ENCODE measurements at places on chromosomes 3 and 15.
A peak's percentile ranks its signal among the peaks of the same experiment; 100 is the strongest.

- DNase-seq, result no peak
Observed at GRCh38 chr3:33111581-33111980, 2.2 kb upstream of the CRTAP start.

- no peak for DNase-seq
Observed at GRCh38 chr15:31457161-31457560, 130.5 kb downstream of the KLF13 start.

DNA sequence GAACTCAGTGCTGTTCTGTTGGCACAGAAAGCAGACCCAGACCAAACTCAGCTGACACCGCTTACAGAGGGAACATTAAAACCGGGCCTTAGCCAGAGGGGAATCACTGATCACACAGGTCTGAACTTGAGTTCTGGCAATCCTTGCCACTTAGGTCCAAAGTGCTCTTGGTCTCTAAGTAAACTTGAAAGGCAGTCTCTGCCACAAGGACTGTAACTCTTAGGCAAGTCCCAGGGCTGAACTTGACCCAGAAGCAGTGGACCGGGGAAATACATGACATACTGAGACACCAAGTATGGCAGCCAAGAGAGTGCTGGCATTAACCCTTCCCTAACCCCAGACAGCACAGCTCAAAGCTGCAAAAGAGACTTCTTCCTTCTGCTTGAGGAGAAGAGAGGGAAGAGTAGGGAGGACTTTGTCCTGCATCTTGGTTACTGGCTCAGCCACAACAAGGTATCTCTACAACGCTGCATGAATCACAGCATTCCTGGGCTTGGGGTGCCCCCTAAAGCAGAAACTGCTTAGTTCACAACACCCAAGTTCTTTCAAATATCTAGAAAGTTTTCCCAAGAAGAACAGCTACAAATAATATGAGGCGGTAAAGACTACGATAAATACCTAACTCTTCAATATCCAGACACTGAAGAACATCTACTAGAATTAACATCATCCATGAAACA is 32.5 kb downstream of the NAALADL2 start:
- no peak for DNase-seq

- DNase-seq, result no peak
Observed at GRCh38 chr15:58390655-58391054, 41.1 kb upstream of the LIPC start.

GRCh38 chr3:143951351-143951971 is 20.2 kb upstream of the DIPK2A start:
- peak; percentile 35 for DNase-seq

DNA sequence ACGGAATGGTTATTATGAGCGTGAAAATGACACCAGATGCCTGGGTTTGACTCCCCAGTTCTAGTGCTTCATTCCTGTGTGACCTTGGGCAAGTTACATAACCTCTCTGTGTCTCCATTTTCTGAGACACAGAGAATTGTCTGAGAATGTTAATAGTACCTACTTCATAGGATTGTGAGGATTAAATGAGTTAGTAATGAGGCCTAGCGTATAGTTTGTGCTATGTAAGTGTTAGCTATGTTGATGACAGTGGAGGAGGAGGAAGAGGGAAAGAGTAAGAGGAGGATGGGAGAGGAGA is 150.3 kb downstream of the MEGF11 start:
- DNase-seq, result no peak

DNA sequence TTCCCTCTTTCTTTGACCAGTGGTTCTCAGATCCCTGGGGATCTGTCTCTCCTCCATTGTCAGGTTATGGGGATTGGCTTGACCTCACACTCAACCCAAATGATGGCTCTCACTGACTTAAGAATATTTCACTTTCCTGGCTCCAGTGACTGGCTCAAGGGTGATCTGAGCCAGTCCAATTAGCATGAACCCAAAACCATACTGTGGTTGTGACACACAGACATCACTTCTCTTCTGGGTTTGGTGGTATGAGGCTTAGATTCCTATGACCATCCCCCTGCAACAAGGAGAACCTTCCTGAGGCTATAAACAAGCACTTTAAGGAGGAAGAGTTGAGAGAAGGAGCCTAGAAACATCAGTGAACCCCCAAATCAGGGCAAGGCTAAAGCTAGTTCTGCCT is 85.8 kb downstream of the KCNAB1 start:
- DNase-seq, result no peak

GRCh38 chr15:77865106-77865610 is 212.4 kb downstream of the TBC1D2B start:
- no peak for DNase-seq

DNA sequence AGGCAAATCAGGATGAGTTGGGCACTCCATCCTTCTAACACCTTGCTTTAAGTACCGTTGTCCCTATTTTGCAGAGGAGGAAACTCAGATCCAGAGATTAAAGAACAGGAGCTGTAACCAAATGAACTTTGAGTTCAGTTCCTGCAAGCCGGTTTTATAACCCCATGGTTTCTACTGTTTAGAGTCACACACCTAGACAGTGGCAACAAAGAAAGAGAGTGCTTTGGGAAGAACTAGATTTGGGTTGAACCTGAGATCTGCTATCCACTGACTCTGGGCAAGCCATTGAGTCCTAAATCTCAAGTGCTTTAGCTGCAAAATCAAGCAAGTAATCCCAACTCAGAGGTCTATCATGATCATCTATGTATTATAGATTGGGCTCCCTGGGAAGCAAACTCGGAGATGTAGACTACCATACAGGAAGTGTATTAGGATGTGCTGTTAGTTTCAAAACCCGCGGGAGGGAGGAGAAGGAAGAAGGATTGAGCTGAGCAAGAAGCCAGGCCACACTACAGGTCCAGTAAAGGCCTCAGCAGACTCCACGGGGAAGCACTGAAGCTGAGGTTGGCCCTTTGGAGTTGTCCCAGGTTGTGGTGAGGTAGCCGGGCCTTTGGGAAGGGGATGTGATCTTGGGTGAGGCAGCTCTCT is 42.2 kb downstream of the SRGAP3 start:
- no peak for DNase-seq

- no peak for DNase-seq
Observed at GRCh38 chr15:34591306-34591705, 7.9 kb upstream of the GOLGA8B start.

DNA sequence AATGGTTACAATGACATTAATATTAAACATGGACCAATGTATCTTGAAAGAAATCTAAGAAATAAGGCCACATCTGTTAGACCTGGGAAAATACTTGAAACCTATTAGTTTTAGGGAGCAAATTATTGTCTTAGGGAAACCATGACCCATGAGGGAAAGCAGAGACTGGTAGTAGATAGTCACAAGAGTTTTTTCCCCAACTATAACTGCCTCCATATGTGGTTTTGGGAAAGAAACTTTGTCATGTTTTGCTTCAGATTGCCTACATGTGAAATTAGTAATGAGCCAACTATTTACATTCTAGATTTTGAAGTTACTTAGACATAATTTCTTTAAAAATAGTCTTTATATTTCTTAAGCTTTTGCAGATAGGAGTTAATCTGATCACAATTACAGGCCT is 474.9 kb downstream of the ROBO2 start:
- DNase-seq, result no peak

GRCh38 chr3:160012108-160012507 is 23.5 kb downstream of the IL12A start:
- DNase-seq, result no peak

DNA sequence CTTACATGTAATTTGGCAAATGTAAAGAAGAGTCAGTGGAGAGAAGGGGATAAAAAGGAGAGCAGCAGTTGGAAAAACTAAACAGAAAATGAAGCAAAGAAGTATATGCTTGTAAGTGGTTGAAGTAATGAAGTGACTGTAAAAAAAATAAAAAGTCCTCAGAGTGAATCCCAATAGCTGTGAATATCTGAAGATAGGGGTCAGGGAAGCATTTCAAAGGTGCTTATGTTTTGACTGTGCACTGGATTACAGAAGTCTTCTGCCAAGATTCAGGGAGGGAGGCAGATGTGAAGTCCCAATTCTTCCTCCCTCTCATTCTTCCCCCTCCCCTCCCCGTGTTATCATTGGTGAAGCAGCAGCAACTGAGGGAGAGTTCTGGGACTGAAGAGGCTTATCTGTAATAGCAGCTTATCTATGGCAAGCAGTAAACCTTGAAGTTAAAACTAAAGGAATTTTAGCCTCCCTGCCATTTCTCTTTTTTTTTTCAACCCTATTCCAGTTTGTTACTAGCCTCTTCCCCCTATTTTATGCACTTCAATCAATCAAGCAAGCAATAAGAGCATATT is 597.9 kb downstream of the IGSF11 start:
- no peak for DNase-seq

DNA sequence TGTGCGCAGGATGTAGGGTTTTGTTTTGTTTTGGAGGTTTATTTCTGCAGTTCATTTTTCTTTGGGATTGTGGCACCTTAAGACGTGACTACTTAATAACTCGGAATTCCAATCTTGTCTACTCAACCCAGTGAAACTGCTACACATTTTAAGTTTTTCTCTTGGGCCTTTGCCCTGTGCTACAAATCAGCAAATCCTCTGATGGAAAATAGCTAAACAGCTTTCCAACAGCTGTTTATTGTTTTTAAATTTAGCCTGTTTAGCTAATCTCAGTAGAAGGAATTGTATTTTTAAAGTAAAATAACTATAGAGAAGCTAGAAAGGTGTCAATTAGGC is 48.4 kb downstream of the OPA1 start:
- no peak for DNase-seq

DNA sequence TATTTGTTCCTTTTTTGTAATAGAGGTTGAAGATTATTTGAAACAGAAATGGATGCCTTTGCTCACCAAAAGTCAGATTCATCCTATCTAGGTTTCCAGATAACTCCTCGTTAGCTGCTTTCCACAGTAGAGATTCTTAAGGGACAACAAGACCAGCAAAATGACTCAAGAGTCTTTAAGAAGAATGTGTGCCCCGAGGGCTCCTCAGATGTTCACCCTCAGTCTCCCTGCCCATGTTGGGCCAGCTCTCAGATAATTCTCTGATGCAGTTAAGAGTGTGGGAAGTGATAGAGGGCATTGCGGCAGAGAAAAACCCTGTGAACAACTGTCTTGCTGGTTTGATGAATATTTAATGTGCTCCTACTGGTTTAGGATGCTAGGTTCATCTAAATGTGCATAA is 251.1 kb downstream of the PTPRG start:
- DNase-seq, result no peak

- no peak for DNase-seq
Observed at GRCh38 chr3:23741036-23741706, 64.6 kb upstream of the UBE2E1 start.

DNA sequence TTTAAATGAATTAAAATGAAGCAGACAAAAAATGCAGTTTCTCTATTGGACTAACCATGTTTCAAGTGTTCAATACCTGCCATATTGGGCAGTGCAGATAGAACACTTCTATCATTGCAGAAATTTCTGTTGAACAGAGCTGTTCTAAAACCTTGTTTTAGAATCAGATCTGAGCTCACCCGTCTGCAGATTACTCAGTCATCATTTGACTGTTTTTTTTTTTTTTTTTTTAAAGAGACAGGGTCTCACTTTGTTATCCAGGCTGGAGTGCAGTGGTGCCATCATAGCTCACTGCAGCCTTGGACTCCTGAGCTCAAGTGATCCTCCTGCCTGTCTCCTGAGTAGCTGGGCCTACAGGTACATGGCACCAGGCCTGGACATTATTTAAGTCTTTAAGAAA is 128.7 kb downstream of the APBA2 start:
- no peak for DNase-seq

GRCh38 chr3:39819899-39820298 is 10.5 kb downstream of the MYRIP start:
- no peak for DNase-seq

DNA sequence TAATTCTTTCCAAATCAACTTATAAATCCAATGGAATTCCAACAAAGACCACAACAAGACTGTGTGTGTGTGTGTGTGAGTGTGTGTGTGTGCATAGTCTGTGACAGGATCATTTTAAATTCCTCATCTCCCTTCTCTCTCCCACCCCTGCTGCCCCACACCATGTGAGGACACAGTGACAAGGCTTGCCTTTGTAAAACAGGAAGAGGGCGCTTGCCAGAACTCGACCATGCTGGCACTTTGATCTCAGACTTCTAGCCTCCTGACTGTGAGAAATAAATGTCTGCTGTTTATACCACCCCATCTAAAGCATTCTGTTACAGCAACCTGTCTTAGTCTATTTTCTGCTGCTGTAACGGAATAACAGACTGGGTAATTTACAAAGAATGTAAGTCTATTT is 99.1 kb downstream of the NSMCE3 start:
- DNase-seq, result no peak

GRCh38 chr3:52005571-52005986 is 9.9 kb upstream of the RPL29 start:
- no peak for DNase-seq

- DNase-seq, result no peak
Observed at GRCh38 chr15:37872661-37873060, 61.8 kb upstream of the TMCO5A start.

DNA sequence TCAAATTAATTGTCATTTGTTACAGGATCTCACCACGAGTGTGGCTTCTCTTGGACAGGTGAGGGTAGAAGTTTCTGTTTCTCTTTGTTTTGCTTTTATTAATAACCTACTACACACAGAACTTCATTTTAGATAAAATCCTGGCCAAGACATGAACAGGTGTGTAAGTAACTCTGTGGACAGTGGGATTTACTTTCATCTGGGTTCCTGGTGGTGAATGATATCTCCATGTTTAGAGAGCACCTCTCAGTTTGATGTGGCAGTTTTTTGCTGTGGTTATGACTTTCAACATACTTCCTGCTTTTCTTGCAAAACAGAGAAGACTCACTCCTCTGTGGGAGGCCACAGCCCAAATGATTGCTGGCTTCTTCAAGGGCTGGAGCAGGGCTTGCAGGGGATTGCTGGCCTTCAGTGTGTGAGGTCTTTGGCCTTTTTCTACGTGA is 71.1 kb upstream of the XCR1 start:
- no peak for DNase-seq

DNA sequence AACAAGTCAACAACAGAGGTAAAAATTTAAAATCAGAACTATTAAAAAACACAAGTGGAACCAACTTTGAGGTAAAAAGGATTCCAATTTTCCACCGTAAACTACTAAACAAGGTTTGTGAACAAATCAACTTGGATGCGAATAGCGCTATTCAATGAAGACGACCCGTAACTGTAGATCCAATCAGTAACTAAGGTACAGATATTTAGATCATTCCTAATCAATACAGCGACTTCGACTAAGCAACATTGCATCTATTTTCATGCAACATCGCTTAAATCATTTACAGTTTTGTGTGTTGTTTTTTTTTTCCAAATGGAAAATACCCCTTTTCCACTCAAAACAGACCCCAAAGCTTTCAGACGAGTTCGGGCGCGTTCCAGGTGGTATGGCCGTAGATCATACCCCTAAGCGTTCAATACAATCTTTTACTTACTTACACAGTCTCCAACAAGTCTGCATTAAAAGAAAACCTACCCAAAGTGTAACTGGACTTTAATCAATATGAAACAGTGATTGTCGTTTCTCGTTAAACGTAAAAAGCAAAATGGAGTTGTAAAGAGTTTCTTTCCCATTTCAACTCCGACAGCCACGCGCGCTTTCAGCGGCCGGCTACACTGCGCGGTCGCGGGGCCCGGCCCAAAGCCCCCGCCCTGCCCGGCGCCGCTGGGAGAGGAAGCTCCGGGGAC is 786 bp downstream of the RHOA start:
- no peak for DNase-seq

Data from hematopoietic multipotent progenitor cell (in vitro differentiated cells).